ENCODE measurements at places on chromosomes 1 and 21. TPM values are rescaled to one million over a fixed set of nuclear protein-coding genes. Genes with fewer than 3 reads are reported as not detected.

DNA sequence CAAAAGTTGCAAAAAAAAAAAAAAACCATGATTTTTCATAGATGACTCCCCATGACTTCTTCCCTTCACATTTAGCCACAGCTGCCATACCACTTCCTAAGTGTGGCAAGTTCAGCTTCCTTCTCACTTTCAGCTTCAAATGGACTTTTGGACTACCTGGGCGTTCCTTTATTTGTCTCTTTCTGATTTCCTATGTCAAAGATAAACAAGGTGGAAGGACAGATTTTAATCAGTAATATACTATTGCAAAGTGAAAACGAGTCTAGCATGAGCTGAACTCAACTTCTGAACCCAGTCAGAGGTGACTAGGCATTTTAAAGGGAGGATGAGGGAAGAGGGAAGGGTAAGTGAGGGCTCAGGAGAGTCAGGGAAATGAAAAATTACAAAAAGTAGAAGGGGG lies 14.4 kb upstream of the SCCPDH start:
- no peak for DNase-seq

GRCh38 chr1:29258976-29259801 lies 22.9 kb downstream of the PTPRU start:
- no peak for DNase-seq

The L1TD1 gene
- polyA plus RNA-seq = 6.6 TPM

DNA sequence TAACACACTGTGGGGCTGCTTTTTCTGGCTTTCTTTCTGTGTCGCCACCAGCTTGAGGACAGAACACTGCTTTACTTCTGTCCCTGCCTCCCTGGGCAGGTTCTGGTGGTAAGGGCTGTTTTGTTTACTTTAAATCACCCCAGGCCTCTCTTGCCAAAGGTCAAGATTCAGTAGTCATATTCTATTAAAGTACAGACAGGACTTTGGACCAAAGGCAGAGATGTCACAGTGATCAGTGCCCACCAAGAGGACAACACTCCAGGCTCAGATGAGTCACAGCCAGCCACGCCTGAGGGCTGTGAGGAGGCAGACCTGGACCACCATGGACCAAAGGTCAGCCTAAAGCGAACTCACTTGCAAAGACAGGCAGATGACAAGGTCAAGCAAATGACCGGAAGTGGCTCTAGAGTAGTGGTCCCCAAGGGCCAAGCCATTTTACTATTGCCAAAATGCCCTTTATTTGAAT lies 200.0 kb downstream of the RHOU start:
- no peak for DNase-seq

- no peak for DNase-seq
These were observed 18.6 kb downstream of the RO60 start for GRCh38 chr1:193077991-193078390.

DNA sequence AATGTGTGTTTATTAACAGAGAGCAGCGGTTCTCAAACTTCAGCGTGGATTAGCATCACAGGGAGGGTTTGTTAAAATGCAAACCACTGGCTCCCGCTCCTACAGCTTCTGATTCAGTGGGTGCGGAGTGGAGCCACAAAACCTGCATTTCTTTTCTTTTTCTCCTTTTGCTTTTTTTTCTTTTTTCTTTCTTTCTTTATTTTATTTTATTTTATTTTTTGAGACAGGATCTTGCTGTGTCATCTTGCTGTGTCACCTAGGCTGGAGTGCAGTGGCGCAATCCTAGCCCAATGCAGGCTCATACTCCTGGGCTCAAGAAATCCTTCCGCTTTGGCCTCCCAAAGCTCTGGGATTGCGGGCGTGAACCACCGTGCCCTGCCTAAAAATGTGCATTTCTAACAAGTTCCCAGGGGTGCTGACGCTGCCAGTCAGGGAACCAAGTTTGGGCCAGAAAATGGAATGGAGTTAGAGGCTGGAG lies 20.9 kb upstream of the SLC1A7 start:
- DNase-seq = no peak

Measured in left lung (tissue), 14 donors.